Stimulated activated CD4-positive, alpha-beta T cell treated with anti-CD3 and anti-CD28 coated beads, TNF-alpha, amount 100 ng/mL, for 4 hours (primary cell): ENCODE measurements at places on chromosomes 6 and 20.
A peak's percentile ranks its signal among the peaks of the same experiment; 100 is the strongest.

DNA sequence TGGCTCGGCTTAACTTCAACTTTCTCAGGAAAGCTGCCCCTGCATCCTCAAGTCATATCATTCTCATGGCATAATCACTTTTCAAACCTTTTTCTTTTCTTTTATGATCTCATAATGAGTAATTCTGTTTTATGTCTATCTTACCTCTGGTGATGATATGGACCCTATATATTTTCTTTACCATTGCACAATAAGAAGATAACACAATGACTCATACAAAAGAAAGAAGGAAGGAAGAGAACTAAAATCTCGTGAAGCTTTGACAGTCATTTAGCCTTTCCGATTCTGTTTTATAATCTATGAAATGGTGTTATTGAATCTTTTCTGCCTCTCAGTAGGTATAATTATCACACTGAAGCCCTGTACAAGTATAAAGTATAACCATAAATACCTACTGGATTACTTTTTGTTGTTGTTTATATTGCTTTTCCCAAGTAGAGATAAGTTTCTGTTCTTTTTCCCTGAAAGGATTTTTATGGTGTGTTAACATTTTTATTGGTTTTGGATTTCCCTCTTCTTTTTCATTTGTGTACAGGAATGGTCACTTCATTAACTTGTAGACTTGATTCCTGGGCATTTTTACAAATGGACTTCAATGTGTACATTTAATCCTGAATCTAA, 300.9 kb downstream of the LAMA2 start:
- DNase-seq, result no peak

GRCh38 chr6:136927292-136927691, 5.2 kb downstream of the SLC35D3 start:
- no peak for DNase-seq

DNA sequence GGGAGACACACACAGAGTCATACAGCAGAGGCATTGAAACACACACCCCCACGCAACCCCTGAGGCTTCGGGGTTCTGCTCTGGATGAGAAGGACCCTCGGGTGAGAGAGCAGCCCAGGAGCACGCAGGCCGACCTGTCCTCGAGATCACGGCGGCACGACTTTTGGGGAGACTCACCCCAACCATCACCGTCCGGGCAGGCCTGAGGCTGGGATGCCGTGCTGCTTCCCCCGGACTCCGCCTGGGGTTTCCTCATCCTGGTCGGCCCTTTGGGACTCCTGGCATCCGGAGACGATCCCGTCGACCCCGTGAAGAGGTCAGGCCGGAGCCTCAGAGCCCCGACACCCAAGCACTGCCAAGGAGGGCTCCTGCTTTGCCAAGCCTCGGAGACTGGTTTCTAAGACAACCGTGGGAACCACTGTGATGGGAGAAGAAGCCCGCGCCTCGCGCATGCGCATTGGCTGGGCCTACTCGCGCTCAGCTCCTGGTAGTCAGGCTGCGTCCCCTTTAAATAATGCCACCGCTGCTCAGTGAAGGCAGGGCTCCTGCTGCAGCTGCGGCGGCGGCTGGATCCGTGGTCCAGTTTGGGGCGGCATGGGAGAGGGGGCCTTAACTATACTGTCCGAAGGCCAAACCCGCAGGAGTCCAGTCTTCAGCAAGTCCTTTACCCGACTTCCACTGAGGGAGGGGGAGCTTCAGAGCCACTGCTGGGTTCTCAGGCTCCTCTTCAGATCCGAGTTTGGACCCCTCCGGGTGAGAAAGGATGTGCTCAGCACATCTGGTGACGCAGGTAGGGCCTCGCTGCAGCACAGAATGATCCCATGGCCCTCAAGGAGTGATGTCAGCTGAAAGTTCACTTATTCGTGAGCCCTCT, 171.4 kb upstream of the ZNF337 start:
- DNase-seq, result peak; percentile 47

DNA sequence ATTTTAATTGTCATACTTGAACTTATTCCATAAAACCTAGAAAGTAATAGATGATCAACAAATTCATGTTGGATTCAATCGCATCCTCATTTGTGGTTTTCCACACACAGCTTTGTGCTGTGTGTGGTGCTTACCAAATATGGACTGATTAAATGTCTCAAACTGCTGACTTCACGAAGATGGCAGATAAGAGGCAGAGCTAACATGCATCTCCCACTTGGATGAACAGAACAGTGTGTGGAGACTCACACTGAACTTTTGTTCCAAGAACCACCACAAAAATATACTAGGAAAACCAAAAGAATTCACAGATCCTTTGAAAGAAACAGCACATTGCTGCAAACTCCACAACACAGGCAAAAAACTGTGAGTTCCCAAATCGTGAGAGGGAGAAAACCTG, 603.7 kb downstream of the TENT5A start:
- no peak for DNase-seq

GRCh38 chr20:32333988-32334885, 23.9 kb upstream of the ASXL1 start:
- DNase-seq, result peak; percentile 8

DNA sequence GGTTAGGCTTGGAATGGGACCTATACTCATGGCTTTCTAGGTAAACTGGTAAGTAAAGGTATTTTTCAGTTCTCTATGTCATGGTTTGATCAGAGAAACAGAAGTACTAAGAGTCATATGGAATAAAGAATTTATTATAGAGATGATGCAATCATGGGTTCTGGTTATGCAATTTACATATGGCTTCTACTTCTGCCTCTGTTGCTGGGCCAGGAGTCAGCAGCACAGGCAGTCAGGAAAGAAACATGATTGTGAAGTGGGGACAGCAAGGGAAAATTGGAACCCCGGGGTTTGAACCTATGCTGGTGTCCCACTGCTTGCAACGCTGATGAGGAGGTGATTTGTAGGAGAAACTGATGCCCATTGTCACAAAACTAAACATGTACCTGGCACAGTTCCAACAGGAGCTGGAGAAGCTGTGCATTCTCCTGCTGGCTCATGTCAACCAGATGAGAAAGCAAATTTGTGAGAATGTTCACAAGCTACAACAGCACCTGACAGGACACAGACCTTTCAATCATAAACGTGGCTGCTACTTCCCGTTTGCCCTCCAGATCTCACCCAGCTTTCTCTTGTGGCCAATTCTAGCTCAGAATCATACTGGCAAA, 887.1 kb downstream of the TFAP2A start:
- no peak for DNase-seq

DNA sequence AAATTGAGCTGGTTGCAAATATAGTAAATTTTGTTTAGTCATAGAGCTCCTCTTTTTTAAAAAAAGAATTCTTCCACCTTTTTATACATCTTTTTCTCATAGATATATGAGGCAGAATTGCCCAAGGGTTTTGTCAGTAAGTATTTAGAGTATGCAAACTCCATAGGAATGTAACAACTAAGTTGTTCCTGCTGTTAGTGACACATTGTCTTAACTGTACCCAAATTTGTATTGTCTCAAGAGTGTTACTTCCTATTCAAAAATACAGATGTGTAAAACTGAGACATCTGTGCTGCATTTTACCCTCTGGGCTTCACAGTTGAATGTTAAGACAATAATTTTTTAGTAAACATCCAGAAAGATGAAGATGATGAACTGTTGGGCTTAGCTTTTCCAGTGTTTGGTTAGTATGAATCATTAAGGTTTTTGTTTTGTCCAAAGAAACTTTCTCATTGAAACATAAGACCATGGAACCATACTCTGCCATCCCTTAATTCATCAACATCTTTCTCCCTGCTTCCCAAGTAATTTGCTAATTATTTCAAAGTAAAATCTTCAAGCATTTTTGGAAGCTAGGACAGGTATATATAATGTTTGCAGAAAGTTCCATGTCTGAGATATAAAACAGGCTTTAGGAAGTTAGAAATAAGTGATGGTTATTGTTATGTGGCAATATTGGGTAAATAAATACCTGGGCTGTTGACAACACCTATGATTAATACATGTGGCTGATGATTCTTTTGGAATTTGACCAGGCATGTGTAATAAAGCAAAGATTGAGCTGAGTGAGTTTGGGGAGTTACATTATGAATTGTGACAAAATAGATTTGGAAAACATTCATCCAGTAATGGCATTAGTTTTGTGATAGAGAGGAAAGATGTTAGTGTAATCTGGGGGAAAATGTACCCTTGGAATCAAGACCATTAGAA, 11.2 kb downstream of the OGFRL1 start:
- no peak for DNase-seq

DNA sequence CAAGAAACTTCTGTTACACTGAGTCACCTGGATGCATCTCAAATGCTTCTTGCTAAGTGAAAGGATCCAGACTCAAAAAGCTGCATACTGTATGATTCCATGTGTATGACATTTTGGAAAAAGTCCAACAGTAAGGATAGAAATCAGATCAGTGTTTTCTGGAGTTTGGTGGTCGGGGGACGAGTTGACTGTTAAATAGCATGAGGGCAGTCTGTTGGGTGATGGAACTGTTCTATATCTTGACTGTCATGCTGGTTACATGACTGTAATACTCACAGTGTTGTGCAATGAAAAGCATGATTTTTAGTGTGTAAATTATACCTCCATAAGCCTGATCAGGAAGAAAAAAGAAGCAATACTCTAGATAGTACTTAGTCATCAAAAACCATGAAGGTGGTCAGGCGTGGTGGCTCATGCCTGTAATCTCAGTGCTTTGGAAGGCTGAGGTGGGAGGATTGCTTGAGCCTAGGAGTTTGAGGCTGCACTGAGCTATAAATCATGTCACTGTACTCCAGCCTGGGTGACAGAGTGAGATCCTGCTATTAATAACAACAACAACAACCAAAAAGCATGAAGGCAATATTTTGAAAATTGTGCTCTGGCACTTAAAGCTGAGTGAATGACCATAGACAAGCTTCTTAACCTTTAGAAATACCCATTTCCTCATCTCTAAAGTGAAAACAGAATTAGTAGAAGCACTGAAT, 30.5 kb upstream of the SASH1 start:
- no peak for DNase-seq

- no peak for DNase-seq
These were observed 349.2 kb downstream of the MAFB start for GRCh38 chr20:40339661-40340449.

DNA sequence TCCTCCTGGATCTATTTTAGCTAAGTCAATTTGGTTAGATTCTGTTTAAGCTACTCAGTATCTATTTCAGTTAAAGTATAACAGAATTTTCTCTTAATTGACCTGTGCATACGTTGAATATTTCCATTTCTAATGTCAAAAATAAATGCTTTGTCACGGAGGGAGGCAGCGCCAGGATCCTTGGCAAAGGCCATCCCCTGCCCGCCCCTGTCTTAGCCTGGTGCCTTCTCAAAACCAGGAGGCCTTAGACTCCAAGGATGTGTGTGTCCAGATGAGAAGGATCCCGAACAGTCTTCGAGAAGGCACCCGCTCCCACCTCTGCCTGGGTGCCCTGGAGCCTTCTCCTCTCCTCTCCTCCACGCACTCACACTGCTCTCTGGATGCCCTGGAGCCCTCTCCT, 22.4 kb downstream of the TCFL5 start:
- DNase-seq, result no peak

DNA sequence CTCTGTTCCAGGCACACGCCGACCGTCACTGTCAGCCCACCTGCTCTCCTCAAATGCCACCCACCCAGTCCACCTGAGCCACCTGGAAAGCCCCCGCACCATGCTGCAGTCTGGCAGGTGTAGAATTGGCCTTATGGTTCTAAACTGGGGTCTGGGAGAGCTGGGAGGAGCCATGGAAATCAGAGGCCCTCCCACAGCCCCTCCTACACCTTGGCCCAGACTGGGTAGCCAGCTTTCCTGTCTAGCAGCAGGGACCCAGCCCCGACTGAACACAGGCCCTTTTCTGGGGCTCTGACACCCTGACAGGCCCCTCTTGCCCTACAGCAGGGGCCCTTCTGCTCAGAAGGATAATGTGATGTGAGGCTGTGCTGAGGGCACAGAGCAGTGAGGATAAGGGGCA, 31.1 kb downstream of the LRFN2 start:
- DNase-seq, result no peak

DNA sequence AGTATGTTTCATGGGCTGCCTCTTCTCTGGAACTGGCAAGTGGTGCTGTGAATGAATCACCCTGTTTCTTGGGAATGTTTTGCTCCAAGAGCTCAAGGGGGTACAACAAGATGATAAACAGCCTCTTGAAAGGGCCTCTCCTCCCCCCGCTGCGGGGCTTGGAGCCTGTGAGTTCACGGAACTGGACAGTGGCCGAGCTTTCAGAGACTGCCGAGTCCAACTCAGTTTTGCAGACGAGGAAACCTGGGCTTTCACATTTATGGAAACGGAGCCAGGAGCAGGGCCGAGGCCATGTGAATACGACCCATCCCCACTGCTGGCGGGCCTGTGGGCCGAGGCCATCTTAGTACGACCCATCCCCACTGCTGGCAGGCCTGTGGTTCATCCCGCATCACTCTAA, 18.2 kb upstream of the SRC start:
- no peak for DNase-seq

GRCh38 chr6:99282479-99283062, 66.9 kb downstream of the FAXC start:
- no peak for DNase-seq

GRCh38 chr6:69795469-69796072, 1.2 kb downstream of the LMBRD1 start:
- no peak for DNase-seq

- no peak for DNase-seq
These were observed 428.4 kb upstream of the MARCKS start for GRCh38 chr6:113428702-113429101.

DNA sequence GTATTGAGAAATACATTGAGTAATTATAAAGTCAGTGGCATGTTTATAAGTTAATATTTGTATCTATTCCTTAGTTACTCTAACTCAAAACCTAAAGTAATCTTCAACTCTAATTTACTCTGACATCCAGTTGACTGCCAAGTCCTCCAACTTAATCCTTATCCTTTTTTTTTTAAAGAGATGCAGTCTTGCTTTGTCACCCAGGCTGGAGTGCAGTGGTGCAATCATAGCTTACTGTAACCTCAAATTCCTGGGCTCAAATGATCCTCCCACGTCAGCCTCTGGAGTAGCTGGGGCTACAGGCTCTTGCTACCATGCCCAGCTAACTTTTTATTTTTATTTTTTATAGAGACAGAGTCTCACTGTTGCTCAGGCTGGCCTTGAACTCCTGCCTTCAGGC, 24.4 kb downstream of the PTPN1 start:
- no peak for DNase-seq

- DNase-seq, result no peak
These were observed 47.6 kb upstream of the MYL9 start for GRCh38 chr20:36493801-36494114.

DNA sequence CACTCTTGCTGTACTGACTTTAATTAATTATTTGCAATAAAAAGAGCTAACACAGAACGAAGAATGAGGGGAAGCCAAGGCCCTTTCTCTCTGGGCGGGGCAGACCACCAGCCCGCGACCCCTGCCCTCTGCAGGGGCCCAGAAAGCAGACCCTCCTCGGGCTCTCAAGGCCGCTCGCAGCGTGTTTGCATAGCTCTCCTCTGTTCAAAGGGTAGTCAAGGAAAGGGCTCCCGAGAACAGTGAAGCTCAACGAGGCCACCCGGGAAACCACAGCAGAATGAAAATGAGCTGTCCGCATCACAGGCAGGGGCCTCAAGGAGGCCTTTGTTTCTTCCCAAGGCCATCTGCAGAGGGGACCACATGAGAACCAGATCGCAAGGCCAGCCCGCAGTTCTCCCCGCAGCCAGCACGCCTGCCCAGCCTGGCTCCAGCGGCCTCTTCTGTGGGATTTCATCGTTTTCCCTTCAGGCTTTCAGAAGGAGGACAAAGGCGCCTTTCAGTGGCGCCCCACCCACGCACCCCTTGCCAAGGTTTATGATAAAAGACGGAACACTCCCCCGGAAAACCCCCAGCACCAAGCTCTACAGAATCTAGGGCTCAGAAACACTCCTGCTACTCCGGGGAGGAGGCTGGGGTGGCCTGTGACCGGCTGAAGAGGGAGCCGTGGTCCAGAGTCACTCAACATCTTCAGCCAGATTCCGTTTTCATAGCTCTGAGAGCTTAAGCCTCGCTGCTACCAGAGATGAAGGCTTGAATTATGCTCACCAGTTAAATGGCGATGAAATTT, 25.3 kb downstream of the ACSS1 start:
- no peak for DNase-seq
